Activated CD4-positive, alpha-beta T cell treated with anti-CD3 and anti-CD28 coated beads, Interleukin-2, amount 50 U/mL, for 4 hours (primary cell): ENCODE measurements at places on chromosomes 1 and 21.

- DNase-seq, result no peak
These were observed 30.5 kb upstream of the COA6 start for GRCh38 chr1:234342774-234343173.

- DNase-seq, result no peak
These were observed 11.1 kb downstream of the LEMD1 start for GRCh38 chr1:205410581-205411298.

GRCh38 chr1:113042285-113043143 is 30.5 kb upstream of the LRIG2 start:
- DNase-seq, result peak; percentile 4

GRCh38 chr21:16976193-16976592 is 536.6 kb upstream of the CXADR start:
- no peak for DNase-seq

- no peak for DNase-seq
These were observed 157.6 kb downstream of the EDEM3 start for GRCh38 chr1:184596950-184597645.

GRCh38 chr21:44436958-44437357 is 18.4 kb upstream of the LRRC3 start:
- no peak for DNase-seq

DNA sequence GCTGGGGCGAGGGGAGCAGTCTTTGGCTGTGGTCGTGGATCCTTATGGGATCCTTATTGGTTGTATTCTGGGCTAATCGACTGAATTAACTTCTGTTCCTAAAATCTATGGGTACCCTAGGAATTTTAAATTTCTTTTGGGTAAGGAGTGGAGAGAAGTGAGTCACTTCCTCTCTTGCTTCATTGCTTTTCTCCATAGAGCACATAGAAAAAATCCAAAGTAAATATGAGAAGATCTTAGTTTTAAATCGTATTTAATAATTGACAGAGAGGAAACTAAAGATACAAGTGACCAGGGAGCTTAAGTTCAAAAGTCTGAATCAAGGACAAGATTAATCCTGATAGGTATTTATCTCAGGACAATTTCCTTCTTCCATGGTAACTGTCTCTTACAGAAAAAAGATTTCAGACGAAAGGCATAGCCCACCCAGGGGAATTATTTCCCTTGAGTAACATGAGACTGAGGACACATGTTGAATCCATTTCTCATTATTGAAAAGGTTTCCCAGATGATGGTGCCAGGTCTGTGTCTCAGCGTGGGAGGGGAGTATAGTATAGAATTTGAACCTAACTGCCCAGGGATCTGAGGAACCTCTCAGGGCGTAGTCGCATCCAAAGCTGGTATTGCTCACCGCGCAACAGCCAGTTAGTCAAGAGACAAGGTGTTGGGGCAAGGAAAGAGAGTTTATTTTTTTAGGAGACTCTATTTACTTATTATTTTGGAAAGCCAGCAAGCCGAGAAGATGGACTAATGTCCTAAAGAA is 28.7 kb upstream of the FASLG start:
- no peak for DNase-seq

GRCh38 chr1:104466068-104466467 is 716.4 kb downstream of the AMY1C start:
- no peak for DNase-seq

GRCh38 chr21:27475363-27475955 is 508.6 kb upstream of the ADAMTS5 start:
- DNase-seq, result no peak

DNA sequence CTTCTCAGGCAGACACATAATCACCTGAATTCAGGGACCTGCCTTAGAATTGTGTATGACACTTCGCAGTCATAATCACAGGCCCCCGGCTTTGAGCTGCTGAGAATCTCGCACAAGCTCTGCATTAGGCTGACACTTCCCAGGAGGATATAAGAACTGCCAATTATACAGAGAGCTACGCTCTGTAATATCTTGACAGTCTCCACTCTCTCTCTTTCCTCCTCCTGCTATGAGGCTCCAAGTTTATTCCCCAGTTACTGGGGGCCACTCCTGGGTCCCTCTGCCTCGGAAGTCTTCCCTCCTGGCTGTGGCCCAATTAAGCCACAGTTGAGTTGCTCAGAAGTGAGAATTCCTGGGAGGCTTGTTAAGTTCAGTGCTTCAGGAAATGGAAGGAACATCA is 42.7 kb downstream of the EBNA1BP2 start:
- DNase-seq, result no peak
